ENCODE measurements at places on chromosomes 2 and 18. TPM values are rescaled to one million over a fixed set of nuclear protein-coding genes. Genes with fewer than 3 reads are reported as not detected.

The IL36RN gene
- 0.14 TPM for total RNA-seq

GRCh38 chr2:43455731-43456642 is 139.9 kb downstream of the THADA start:
- H3K4me1 ChIP-seq, result peaks cover 33% of the 10 kb centered on the region
- peak; percentile 91 for DNase-seq

DNA sequence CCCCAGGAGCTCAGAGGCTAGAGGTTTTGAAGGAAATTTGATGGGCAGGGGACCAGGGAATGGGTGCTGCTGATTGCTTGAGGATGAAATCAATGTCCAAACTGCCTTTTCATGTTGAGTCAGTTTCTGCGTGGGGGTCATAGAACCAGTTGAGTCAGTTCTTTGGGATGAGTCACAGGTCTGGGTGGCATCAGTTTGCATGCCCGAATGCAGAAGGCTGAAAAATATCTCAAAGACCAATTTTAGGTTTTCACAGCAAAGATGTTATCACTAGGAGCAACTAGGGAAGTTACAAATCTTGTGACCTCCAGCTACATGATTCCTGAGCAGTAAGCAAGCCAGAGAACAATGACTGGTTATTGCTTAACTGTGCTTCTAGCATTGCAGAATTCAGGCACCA is 1135.1 kb upstream of the CRIM1 start:
- H3K4me3 ChIP-seq, result no peak overlapping the region
- no peaks in the 10 kb centered on the region for H3K36me3 ChIP-seq
- H3K27ac ChIP-seq, result no peak overlapping the region
- no peaks in the 10 kb centered on the region for H3K27me3 ChIP-seq

DNA sequence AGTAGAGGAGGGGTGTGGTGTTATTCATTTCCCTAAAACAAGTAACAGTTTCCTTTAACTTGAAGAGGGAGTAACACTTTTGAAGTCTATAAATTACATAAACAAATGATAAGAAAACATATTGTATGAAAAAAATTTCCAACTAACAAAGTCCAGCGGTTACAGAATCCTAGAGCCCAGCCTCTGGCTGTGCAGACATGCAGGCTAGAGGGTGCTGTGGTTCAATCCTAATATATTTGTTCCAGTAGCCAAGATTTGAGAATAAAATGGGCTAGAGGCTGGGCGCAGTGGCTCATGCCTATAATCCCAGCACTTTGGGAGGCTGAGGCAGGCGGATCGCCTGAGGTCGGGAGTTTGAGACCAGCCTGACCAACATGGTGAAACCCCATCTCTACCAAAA is 56.9 kb downstream of the WDR75 start:
- H3K27ac ChIP-seq, result no peak overlapping the region
- no peaks in the 10 kb centered on the region for H3K36me3 ChIP-seq

- H3K27ac ChIP-seq, result no peak overlapping the region
- no peaks in the 10 kb centered on the region for H3K4me1 ChIP-seq
- H3K27me3 ChIP-seq, result no peaks in the 10 kb centered on the region
- no peak overlapping the region for H3K4me3 ChIP-seq
Measured at GRCh38 chr2:149155196-149155969, 116.9 kb downstream of the LYPD6B start.

DNA sequence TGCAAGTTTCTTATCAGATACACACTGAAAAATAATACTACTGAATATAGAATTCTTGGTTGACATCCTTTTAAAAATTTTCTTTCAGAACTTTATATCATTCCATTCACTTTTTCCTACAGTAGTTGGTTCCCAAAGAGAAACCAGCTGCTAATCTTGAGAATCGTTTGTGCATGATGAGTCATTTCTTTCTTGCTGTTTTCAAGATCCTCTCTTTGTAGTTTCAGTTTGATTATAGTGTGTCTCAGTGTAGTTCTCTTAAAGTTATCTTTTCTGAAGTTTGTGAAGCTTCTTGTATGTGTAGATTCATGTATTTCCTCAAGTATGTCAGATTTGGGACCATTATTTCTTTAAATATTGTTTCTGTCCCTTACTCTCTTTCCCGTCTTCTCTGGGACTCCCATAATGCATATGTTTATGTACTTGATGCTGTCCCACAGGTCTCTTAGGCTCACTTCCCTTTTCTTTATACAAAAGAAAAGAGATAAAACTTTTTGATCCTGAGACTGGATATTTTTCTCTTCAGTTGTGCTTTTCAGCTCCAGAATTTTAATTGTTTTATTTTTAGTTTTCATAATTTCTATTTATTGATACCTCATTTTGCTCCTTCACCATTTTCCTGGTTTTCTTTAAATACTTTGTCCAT is 801.0 kb downstream of the TDRD15 start:
- H3K4me1 ChIP-seq, result no peaks in the 10 kb centered on the region
- H3K27ac ChIP-seq, result no peak overlapping the region
- no peak overlapping the region for H3K4me3 ChIP-seq
- no peak for DNase-seq
- H3K36me3 ChIP-seq, result no peaks in the 10 kb centered on the region

DNA sequence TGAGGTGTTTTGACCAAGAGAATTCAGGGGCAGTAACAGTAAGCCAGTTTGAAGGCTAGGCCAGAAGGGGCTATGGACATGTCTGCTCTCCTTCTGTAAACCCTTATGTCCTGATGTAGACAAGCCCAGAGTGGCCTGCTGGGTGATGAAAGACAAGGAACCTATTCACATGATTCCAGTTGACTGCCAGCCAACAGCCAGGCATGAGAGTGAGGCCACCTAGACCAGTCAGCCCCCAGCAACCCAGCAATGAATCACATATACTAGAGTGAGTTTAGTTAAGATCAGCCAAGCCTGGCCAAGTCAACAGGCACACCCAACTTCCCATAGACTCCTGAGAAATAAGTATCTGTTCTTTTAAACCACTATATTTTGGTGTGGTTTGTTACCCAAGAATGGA is 1889.7 kb upstream of the CELF4 start:
- DNase-seq, result peak; percentile 46
- H3K4me1 ChIP-seq, result peaks cover 3% of the 10 kb centered on the region
- H3K36me3 ChIP-seq, result no peaks in the 10 kb centered on the region
- H3K27ac ChIP-seq, result no peak overlapping the region

- H3K27me3 ChIP-seq, result no peaks in the 10 kb centered on the region
- no peak for DNase-seq
- no peaks in the 10 kb centered on the region for H3K36me3 ChIP-seq
- H3K27ac ChIP-seq, result no peak overlapping the region
Measured at GRCh38 chr2:200356321-200356720, 49.8 kb downstream of the SPATS2L start.

The VSNL1 gene
- 0.61 TPM for total RNA-seq

- H3K27ac ChIP-seq, result no peak overlapping the region
- no peaks in the 10 kb centered on the region for H3K4me1 ChIP-seq
- DNase-seq, result no peak
- H3K27me3 ChIP-seq, result no peaks in the 10 kb centered on the region
- H3K36me3 ChIP-seq, result no peaks in the 10 kb centered on the region
Measured at GRCh38 chr18:60339018-60339417, 33.6 kb downstream of the MC4R start.

GRCh38 chr18:13716916-13717315 is 9.4 kb downstream of the FAM210A start:
- no peak overlapping the region for H3K27ac ChIP-seq
- no peaks in the 10 kb centered on the region for H3K36me3 ChIP-seq
- no peak overlapping the region for H3K4me3 ChIP-seq
- no peaks in the 10 kb centered on the region for H3K4me1 ChIP-seq

GRCh38 chr18:49613141-49613640 is 51.3 kb downstream of the LIPG start:
- peak; percentile 63 for DNase-seq
- H3K4me1 ChIP-seq, result peaks cover 11% of the 10 kb centered on the region
- peaks cover 5% of the 10 kb centered on the region for H3K27me3 ChIP-seq
- H3K27ac ChIP-seq, result no peak overlapping the region
- no peak overlapping the region for H3K4me3 ChIP-seq
- H3K36me3 ChIP-seq, result no peaks in the 10 kb centered on the region

DNA sequence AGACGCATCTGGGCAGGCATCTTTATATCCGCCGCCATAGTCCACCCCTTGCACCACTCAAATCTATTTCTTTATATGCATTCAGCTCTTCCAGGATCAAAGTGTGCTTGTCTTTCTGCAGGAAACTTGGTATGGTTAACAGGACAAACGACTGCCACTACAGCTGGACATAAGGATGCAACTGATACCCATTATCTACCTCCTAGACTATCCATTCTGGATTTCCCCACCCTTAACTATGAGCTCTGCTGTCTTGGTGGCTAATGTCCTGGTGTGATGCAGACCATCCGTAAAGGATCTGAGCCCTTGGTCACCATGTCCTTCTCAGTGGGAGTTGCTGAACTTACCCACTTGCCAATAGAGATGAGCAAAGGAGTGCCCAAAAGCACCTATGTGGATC is 40.1 kb upstream of the SPATS2L start:
- H3K27me3 ChIP-seq, result no peaks in the 10 kb centered on the region
- H3K4me3 ChIP-seq, result no peak overlapping the region
- no peak overlapping the region for H3K27ac ChIP-seq
- H3K4me1 ChIP-seq, result no peaks in the 10 kb centered on the region

DNA sequence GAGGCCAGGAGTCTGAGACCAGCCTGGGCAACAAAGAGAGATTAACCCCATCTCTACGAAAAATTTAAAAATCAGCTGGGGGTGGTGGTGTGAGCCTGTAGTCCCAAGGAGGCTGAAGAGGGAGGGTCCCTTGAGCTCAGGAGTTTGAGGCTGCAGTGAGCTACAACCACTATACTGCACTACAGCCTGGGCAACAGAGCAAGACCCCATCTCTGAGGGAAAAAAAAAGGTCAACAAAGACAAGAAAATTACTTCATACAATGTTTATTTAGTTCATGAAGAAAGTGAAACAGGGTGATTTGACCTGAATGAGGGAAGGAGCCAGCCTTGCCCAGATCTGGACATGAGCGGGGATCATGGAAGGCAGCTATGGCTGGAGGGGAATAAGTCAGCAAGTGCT is 59.1 kb downstream of the TMEM163 start:
- H3K27me3 ChIP-seq, result no peaks in the 10 kb centered on the region
- H3K4me1 ChIP-seq, result no peaks in the 10 kb centered on the region
- H3K4me3 ChIP-seq, result no peak overlapping the region
- no peaks in the 10 kb centered on the region for H3K36me3 ChIP-seq

GRCh38 chr2:88530081-88530480 is 77.6 kb upstream of the FOXI3 start:
- DNase-seq, result no peak
- no peak overlapping the region for H3K27ac ChIP-seq
- H3K27me3 ChIP-seq, result no peaks in the 10 kb centered on the region
- H3K4me3 ChIP-seq, result no peak overlapping the region
- H3K36me3 ChIP-seq, result no peaks in the 10 kb centered on the region

The MDH1 gene
- 177 TPM for total RNA-seq

DNA sequence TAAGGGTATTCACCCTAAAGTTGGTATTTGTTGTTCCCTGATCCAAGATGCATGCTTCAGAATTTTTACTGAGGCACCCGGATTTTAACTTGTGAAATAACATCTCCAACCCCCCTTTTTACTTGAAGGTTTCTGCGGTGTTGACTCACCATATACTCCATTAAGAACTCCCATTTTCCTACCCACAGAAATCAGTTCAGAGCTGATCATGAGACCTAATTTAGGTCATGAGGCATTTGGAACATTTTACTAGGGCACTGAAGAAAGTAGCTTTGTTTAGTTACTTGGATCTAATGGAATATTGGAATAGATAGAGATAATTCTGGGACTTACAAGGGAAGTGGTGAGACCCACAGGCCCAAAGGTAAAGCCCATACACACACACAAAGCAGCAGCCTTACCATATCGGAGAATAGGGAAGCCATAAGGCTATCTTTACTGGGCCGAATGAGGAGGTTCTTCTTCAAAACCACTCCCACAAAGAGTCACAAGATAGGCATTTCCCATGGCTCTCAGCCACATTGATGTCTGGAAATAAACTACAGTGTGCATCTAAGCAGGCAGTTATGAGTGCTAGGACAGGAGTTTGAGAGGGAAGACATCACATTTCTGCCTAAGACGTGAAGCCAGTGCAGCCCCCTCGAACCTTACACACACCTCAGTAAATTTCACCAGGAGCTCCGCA is 681.0 kb upstream of the LRRTM4 start:
- no peaks in the 10 kb centered on the region for H3K36me3 ChIP-seq
- no peaks in the 10 kb centered on the region for H3K27me3 ChIP-seq
- no peaks in the 10 kb centered on the region for H3K4me1 ChIP-seq
- DNase-seq, result no peak
- no peak overlapping the region for H3K27ac ChIP-seq
- no peak overlapping the region for H3K4me3 ChIP-seq

- H3K36me3 ChIP-seq, result no peaks in the 10 kb centered on the region
- H3K4me1 ChIP-seq, result no peaks in the 10 kb centered on the region
- no peaks in the 10 kb centered on the region for H3K27me3 ChIP-seq
- H3K4me3 ChIP-seq, result no peak overlapping the region
- H3K27ac ChIP-seq, result no peak overlapping the region
- no peak for DNase-seq
Measured at GRCh38 chr2:96233880-96234316, 25.3 kb upstream of the STARD7 start.

- H3K4me1 ChIP-seq, result peaks cover 12% of the 10 kb centered on the region
- no peaks in the 10 kb centered on the region for H3K27me3 ChIP-seq
- no peak overlapping the region for H3K27ac ChIP-seq
- no peak overlapping the region for H3K4me3 ChIP-seq
- no peak for DNase-seq
- no peaks in the 10 kb centered on the region for H3K36me3 ChIP-seq
Measured at GRCh38 chr2:100603414-100603813, 40.6 kb downstream of the PDCL3 start.

DNA sequence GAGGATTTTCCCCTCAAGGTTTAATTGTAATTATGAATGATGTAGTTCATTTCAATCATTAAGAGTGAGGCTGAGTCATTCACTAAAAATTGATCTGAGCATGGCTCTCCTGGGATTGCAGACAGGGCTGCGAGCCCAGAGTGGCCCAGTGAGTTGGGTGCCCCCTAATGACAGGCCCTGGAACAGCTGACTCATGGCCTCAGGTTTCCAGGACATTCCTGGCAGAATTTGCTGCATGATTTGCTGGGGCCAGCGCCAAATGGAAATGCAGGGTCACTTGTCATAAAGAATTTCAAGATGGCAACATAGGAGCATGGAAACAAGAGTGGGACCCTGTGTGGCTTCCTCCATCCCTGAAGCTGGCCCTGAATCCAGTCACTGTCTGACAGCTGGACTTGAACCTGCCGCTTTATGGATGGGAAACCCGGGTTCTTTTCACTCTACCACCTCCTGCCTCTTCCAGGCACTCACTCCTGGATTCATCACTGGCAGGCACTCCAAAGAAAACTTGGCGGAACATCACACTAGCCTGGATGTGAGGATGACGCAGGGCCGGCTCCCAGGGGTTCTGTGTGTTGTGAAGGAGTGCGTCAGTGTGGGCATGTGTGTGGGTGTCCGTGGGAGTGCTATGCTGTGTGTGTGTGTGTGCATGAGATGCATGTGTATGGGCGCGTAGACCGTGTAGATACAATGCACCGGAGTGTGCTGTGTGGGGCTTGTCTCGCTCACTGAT is 15.2 kb downstream of the OTOF start:
- H3K27ac ChIP-seq, result no peak overlapping the region
- H3K27me3 ChIP-seq, result no peaks in the 10 kb centered on the region
- DNase-seq, result peak; percentile 65
- no peaks in the 10 kb centered on the region for H3K36me3 ChIP-seq
- H3K4me1 ChIP-seq, result peaks cover 4% of the 10 kb centered on the region

The ROCK1 gene
- 57.8 TPM for total RNA-seq

The CROCC2 gene
- not detected for total RNA-seq

All from astrocyte (in vitro differentiated cells and primary cell).